Activated naive CD4-positive, alpha-beta T cell treated with anti-CD3 and anti-CD28 coated beads, Interleukin-2, amount 10 ng/mL, durations not matched to agents 5 hours and 36 hours (primary cell): ENCODE measurements at places on chromosomes 1 and 21. TPM values are rescaled to one million over a fixed set of nuclear protein-coding genes. Genes with fewer than 3 reads are reported as not detected.

ARHGEF2 gene
- 140 TPM for total RNA-seq

SELENBP1 gene
- not detected for total RNA-seq

AMIGO1 gene
- 7.0 TPM for total RNA-seq

LRRC39 gene
- total RNA-seq, result 0.68 TPM
